ENCODE measurements at places on chromosomes 5 and 9.

DNA sequence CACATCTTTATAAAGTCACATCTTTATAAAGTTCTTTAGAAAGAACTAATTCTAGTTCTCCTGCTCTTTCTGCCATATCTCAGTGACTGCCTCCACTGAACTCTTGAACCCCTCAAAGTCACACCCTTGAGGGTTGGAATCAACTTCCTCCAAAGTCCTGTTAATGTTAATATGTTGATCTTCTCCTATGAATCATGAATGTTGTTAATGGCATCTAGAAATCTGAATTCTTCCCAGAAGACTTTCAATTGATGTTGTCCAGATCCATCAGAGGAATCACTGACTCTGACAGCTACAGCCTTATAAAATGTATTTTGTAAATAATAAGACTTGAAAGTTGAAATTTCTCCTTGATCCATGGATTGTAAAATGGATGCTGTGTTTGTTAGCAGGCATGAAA, 213.4 kb downstream of the COX7C start:
- DNase-seq = no peak

DNA sequence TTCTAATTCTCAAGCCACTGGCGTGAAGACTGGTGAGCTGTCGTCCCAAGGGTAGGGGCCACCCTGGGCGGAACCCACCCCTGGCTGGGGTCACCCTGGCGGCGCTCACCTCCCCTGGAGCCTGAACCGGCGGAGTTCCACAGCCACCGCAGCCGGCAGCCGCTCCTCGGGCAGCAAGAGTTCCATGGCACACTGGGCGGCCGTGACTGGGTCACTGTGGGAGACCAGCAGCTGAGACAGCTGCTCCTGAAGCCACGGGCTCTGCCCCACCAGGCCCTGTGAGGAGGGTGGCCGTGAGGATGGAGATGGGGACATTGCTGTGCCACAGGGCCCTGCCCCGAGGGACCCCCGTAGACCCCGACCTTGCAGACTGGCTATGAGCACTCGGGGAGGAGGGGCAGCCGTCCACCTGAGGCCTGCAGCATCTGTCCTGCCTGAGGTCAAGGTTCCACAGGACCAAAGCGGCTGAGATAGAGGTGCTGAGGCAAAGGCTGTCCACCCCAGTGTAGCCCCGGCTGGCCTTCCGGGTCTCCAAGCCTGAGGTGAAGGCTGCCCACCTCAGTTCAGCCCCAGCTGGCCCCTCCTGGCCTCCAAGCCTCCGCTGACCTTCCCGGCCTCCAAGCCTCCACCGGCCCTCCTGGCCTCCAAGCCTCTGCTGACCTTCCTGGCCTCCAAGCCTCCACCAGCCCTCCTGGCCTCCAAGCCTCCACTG, 50.6 kb upstream of the NRARP start:
- DNase-seq = no peak

- DNase-seq = no peak
These were observed 59.1 kb upstream of the TBC1D2 start for GRCh38 chr9:98314381-98315066.

- no peak for DNase-seq
These were observed 198.7 kb downstream of the NR2F1-AS1 start for GRCh38 chr5:93382188-93382825.

DNA sequence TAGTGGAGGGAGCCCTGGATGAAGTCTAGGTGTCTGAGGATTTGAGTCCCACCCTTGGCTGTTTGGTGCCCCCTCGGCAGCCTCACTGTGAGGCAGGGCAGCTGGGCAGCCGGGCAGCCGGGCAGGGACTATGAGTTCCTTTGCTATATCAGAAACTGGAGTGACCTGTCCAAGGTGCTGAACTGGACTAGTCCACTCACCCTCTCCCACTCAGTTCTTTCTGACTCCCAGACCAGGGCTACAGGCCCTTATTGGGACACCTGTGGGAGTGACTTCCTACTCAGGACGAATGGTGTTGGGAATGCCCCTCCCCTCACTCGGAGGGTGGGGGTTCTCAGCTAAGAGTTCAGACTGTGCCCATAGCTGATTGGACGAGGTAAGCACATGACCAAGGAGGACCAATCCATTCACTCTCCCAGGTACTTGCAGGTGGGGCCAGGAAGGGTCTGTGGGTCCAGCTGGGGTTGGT, 34.1 kb upstream of the RAPGEF1 start:
- peak; percentile 22 for DNase-seq

- no peak for DNase-seq
These were observed 5.2 kb downstream of the FCHSD1 start for GRCh38 chr5:141646026-141646425.

- no peak for DNase-seq
These were observed 317.6 kb downstream of the TLE4 start for GRCh38 chr9:79889369-79889768.

DNA sequence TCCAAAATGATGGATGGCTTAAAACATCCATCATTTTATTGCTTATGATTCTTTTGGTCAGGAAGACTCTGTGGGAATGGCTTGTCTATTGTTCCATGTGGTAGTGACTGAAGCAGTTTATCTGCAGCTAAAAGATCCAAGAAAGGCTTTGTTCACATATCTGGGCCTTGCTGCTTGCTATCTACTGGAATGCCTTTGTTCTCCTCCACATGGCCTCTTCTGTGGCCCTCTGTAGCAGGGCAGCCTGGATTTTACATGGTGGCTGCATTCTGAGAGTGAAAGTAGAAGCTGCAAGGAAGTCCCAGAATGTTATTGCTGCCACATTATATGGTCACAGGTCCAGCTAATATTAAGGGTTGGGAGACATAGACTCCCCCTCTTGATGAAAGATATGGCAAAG, 35.1 kb downstream of the DMXL1 start:
- DNase-seq = no peak

- DNase-seq = no peak
These were observed 377.9 kb upstream of the ITGA1 start for GRCh38 chr5:52409835-52410234.

DNA sequence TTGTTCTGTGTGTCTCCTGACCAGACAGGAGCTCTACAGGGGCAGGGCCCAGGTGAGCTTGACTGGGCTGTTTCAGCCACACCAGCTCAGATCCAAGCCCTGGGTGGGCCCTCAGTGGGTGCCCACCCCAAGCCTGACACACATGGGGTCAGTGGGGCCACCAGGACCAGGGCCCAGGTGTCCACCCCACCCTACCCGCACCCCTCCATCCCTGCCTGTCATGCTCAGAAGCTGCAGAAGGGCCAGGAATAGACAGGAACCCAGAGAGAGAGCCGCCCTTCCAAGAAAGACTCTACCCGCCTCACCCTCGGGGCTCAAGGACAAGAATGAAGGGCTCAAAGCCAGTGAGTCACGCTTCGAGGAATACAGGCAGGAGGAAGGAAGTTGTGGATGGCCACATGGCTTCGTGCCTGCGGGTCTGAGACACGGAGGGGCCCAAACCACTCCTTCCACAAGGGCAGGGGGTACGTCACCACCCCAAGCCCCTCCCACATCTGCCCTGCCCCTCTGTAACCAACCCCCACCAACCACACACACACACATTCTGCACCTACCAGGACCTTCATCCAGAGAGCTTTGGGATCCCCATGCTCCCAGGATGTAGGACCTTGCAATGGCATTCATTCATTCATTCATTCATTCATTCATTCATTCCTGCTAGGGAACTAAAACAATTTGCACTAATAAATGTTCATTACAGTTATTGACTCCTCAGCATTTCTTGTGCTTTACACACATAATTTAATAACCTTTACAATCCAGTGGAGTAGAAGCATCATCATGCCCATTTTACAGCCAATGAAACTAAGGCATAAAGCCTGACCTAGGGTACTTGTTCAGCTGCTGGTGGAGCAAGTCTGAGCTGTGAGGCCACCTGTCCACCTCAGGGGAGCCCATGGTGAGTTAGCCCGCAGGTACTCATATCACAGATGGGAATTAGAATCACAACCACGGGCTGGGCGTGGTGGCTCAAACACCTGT, 55.9 kb upstream of the STXBP1 start:
- DNase-seq = peak; percentile 90

DNA sequence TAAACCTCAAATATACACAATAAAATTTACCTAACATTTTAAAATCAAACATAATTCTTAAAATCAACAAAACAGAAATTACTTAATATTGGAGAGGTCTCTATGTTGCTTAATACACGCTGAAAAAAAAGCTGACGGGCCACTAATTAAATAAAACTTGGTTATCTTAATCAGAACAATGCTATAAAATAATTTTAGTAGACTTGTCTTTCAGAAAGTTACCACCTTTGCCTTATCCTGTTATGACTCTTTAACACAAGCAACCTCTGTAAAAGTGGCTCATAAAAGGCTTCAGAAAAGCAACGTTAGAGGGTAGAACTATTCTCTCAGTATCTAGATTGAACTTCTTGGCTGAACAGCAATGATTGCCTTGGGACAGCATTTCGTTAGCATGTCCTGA, 251.0 kb upstream of the RIOK2 start:
- DNase-seq = no peak

GRCh38 chr9:23829580-23830475, 3.8 kb upstream of the ELAVL2 start:
- DNase-seq = no peak

DNA sequence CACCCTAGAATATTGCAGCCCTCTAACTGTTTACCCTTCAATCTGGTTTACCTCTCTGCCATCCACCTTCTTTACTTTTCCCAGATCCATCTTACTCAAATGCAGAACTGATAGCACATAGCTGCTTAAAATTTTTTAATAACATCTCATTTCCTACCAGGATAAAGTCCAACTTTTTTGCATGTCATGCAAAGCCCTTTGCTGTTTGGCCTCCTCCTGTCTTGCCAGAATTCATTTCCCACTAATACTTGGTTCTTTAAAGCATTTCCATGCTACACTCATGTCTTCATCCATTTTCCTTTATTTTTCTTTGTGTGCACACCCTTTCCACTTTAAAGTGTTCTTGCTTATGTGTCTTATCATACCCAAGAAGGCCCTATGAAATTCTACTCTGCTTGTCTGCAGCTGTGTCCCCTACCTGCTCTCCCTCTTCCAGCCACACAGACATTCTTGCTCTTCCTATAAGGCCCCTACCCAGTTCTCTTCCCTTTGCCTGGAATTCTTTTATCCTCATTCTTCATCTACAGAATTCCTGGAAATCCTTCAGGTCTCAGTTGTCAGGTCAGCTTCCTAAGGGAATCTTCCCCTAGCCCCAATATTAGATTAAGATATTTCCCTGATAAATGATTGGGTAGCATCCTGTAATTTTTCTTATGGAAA, 50.3 kb downstream of the TLE4 start:
- DNase-seq = no peak

DNA sequence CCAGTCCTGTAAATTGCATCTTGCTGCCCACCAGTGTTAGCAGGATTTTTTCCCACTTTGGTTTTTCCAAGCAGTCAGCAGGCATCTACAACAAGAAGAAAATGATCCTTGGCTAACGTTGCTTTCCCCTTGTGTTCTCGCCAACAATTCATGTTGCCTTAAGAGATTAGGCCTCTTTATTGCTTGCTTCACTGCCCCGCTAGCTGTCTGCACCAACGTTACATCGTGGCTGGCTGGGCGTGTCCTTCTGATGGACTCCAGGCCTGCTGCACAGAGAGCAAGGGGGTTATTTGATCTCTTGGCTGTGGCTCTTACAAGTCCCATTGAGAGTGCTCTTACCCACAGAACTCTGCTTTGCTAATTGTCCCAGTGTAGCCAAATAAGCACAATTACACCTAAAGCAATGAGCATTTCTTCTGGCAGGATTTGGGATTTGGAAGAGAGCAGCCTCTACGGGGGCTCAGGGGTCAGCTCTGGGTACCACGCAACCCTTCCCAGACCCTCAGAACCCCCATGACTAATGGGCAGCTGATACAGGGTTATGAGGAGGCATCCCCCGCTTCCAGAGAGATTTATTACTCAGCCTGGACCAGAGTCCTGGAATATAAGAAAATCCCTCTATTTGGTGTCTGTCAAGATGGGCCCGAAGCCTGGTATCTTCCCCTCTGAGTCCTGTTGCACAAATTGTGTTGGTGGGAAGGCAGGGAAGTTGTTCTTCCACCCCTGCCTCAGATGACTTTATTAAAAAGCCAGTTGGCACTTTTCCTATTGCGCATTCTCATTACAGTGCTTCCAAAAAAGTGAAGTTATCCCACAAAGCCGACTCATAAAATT, 17.6 kb downstream of the DCANP1 start:
- DNase-seq = no peak

DNA sequence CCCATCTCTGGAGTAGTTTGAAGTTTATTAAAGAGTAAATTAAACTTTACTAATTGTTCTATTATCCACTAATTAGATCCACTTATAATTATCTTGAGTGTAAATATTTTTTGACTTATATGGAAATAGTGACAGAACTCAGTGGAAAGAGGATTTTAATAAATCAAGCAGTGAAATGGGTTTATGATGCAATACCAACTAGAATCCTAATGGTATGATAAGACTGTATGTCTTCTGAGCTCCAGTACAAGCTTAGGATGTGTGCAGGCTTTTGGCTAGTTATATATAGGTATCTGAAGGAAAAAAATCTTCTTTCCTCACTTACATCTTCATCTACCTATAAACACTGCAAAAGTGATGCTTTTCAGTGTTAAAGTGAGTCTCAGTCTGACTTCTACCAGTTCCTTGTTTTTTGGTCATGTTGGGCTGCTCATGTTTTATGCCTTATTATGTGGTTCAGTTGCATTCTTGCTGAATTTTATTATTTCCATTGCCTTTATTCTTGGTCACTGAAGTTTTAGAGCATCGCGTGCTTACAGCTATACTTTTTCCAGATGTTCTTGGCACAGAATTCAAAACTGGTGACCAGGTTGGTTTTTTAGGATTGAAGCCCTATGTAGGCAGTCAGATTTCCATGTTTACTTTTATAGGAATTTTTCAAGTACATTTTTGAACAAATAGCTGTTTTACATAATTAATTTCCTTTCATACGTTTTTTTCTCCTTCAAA, 30.5 kb downstream of the XRCC4 start:
- no peak for DNase-seq

- DNase-seq = no peak
These were observed 16.3 kb upstream of the OBP2B start for GRCh38 chr9:133225171-133226011.

DNA sequence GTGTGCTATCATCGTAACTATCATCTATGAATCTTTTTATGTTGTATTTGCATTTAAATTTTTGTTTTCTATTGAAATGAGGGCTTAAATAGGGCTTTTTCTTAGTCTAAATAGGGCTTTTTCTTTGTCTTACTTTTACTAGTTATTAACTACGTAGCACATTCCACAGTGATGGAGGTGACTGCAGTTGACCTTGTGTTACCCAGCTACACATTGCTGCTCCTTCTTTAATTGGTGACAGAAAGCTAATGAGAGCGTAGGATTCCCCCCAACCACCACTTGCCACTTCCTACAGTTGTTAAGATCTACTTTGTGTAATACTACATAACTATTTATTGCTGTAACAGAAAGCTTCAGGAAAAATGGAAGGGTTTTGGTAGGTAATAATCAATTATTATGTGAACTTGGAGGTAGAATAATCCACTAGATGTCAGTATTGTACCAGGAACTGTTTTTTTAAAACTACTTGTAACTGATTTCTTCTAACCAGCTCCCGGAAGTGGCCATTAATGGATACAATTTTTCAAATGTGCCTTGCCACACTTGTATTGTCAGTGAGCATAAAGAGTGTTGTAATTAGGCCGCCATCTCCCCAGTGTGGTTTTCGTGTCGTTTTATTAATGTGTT, 18.0 kb downstream of the MTRR start:
- DNase-seq = peak; percentile 39

Measured in activated CD4-positive, alpha-beta T cell treated with anti-CD3 and anti-CD28 coated beads, Interleukin-10, Interleukin-2, amounts not matched to agents 100 ng/mL and 50 ng/mL, durations not matched to agents 16 hours and 8 hours (primary cell).